ENCODE measurements at places on chromosomes 2 and 18.

GRCh38 chr18:6885006-6885481 lies 155.5 kb downstream of the ARHGAP28 start:
- DNase-seq, result no peak

- DNase-seq, result no peak
These were observed 85.9 kb downstream of the APOB start for GRCh38 chr2:20957788-20958525.

DNA sequence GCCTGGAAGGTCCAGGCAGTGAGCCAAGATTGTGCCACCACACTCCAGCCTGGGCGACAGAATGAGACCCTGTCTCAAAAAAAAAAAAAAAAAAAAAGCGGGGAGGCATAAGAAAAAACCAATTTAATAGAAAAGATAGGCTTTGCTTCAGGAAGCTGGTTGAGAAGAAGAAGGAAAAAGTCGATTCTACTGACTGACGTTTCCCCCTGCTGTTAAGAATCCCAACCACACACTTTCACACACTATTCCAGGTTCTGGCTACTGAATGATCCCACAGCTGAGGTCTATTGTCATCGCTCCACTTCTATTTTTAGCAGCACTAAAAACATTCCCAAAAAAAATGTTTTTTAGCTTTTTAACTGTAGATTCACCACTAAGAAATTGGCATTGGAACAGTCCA lies 6.7 kb upstream of the CHCHD5 start:
- DNase-seq, result no peak

- DNase-seq, result no peak
These were observed 25.3 kb upstream of the MFSD6 start for GRCh38 chr2:190382851-190383250.

DNA sequence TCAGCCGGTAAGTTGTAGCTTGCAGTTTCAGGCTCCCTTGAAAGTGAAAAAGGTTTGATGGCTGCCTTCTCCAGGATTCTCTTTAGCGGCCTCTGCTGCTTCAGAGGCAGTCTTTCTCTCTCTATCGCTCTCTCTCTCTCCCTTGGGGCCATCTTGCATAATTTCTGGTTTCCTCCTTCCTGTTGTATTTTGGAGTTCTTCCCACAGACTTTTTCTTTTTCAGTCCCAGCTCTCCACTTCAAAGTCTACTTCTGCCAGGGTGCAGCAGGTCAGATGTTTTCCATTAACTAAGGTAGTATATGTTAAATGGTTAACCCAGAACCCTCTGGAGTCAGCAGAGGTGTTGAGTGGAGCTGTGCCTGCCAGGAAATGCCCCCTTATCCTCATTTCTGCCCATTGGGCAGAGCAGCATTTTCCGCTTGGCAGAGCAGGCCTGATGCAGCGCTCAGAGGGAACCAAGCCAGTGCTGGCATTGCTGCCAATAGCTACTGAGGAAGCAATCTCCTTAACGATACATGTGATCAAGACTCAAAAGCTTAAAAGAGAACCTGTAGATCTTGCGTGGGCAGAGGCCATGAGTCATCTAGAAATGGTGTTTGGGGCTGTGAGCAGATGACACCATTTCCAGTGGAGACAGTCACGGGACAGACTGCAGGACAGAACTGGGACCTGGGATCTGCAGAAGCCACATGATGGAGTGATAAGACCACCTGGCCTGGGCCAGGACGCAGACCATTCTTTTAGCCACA lies 20.8 kb downstream of the DBI start:
- no peak for DNase-seq

GRCh38 chr2:234454433-234454832 lies 42.4 kb downstream of the ARL4C start:
- no peak for DNase-seq

GRCh38 chr2:70062270-70062669 lies 25.0 kb upstream of the PCBP1 start:
- DNase-seq, result no peak

GRCh38 chr2:232892843-232893242 lies 22.8 kb downstream of the SNORC start:
- no peak for DNase-seq

DNA sequence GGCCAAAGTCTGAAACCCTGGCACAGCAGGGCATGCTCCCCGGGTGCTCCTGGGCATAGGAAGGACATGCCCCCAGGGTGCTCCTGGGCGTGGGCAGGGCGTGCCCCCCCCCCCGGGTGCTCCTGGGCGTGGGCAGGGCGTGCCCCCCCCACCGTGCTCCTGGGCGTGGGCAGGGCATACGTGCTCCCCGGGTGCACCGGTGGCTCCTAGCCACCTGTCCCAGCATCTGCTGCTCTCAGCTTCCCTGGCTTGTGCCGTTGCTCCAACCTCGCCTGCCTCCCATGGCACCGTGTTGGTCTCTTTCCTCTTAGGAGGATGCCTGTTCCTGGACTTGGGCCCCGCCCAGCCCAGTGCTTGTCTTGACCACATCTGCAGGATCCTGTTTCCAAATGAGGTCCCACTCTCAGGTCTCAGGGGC lies 95.6 kb upstream of the CTDP1 start:
- no peak for DNase-seq

DNA sequence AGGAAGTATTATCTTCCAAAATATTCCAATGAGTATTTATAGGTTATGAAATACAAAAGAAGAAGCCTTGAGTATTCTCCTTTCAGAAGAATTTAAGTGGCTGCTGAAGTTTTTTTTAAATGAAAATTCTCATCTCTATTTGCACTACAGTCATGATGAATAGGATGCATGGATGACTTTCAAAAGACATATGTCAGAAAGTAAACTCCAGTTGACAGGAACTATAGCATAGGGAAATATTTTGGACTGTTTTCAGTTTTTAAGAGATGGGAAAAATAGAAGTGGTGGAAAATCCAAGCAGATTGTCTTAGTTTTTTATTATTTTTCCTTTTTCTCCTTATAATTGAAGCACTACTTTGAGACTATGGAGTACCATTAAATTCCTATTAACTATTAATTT lies 825.1 kb upstream of the FSHR start:
- no peak for DNase-seq

DNA sequence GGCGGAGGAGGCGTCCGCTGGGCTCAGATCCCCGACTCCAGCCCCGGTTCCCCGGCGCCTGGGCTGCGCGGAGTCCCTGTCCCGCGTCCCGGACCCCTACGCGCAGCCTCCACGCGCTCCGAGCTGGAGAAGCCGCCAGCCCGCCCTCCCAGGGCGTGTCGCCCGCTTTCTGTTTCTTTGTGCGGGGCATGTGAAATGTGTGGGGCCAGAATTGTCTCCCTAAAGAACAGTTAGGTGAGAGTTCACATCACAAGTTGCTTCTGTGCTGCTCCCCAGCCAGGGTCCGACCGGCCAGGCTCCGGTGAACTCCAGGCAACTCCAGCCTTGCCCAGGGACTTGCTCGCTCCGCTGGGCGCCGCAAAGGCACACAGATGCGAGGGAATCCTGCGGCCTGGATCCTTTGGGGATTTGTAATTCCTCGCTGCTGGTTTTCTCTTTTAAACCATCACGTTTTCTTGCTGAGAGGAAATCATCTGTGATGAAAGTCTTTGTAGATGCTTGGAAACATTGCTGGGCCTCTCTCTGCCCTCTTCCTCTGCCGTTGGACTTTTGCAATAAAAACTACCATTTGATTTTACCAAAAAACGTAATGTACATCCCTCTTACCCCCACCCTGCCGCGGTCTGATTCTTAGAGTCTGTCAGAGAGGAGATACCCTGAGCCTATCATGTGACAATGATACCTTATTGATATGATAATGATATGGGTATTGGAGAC lies 631 bp downstream of the GYPC start:
- no peak for DNase-seq

DNA sequence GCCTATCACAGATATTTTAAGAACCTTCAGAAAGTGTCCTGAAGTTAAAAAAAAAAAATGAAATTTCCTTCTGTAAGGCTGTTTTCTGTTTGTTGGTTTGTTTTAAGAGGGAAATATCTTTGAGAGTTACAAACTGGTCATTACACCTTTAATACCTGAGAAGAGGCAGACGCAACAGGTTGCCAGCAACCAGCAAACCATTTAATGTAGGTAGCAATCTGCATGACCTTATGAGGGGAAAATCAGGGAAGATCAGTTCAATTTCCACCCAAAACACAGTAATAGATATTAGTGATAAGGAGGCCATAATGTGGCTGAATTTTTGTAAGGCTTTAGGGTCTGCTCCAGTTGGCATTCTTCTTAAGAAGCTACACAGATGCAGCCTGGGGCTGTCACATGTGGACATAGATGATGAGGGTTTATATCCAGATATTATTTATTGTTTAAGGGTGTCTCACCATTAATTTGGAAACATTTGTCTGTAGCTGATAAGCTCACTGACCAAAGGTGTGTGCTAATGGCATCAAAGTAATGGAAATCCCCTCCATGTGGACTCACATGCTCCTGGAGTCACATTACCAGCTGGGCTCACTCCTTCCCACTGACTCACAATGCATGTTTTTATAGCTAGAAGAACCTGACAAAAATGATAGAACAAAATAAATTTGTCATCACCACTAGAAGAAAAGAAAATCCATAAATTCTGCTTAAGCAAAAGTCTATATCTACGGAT lies 83.5 kb upstream of the DTNA start:
- DNase-seq, result no peak

DNA sequence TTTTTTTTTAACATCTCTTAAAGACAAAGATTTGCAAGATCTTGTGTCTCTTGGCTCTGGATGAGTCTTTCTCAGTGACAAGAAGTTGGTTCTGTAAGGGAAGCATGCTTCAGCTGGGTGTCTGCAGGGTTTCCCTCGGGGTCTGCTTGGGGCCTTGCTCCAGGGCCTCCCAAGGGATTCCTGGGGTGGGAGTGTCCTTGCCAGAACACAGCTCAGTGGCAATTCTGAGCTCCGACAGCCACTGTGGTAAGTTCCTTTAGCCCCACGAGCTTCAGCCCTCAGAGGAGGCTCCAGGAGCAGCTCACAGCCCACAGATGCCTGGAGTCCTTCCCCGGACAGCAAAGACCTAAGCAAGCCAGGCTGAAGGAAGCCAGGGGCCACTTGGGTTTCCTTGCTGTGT lies 52.4 kb downstream of the EMX1 start:
- DNase-seq, result no peak

DNA sequence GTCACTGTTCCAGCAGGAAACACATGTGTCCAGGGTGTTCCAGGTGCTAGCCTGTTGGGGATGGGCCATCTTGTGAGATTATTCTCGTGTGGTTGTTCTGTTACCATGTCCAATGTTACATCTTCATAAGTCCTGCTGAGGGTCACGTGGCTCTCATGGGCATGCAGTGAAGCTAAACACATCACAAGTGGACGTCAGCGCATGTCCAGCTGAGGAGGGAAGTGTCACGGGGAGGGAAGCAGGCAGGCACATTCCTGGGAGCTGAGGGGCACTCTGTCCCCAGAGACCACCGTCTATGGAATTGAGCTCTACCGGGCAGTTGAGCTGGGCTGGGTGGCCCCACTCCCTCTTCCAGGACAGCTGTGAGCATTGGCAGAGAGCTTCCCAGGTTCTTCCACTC lies 155.3 kb upstream of the TWIST2 start:
- DNase-seq, result no peak

DNA sequence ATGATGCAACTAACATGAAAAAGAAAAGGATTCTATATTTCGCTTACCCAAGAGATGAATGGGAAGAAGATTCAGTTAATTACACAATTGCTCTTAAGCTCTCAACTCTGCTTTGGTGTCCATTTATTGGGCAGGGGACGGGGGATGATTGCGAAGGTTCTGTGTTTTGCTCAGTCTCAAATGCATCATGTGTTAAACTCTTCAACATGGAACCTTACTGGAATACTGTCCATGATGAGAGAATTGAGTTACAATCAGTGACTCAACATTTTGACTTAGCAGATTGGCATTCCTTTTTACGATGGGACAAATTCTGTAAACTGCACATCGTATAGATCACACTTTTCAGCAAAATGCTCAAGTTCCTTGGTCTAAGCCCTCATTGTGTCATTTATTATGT lies 135.6 kb downstream of the RBMS1 start:
- no peak for DNase-seq

GRCh38 chr2:20304411-20304810 lies 46.2 kb downstream of the PUM2 start:
- DNase-seq, result no peak

GRCh38 chr2:218988650-218989049 lies 3.7 kb upstream of the FEV start:
- no peak for DNase-seq

DNA sequence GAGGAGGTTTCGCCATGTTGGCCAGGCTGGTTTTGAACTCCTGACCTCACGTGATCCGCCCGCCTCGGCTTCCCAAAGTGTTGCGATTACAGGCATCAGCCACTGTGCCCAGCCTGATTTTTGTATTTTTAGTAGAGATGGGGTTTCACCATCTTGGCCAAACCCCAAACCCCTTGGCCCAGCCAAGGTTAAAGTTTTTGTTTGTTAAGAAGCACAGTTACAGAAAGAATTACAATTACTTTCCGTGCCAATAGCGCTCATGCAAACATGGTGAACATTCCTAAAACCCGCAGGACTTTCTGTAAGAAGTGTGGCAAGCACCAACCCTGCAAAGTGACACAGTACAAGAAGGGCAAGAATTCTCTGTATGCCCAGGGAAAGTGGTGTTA lies 26.1 kb downstream of the ITSN2 start:
- DNase-seq, result no peak

- no peak for DNase-seq
These were observed 55.9 kb upstream of the KIF5C start for GRCh38 chr2:148819019-148819585.

- no peak for DNase-seq
These were observed 13.5 kb downstream of the LTBP1 start for GRCh38 chr2:32960238-32960637.

GRCh38 chr18:35703043-35703688 lies 121.6 kb downstream of the GALNT1 start:
- no peak for DNase-seq

DNA sequence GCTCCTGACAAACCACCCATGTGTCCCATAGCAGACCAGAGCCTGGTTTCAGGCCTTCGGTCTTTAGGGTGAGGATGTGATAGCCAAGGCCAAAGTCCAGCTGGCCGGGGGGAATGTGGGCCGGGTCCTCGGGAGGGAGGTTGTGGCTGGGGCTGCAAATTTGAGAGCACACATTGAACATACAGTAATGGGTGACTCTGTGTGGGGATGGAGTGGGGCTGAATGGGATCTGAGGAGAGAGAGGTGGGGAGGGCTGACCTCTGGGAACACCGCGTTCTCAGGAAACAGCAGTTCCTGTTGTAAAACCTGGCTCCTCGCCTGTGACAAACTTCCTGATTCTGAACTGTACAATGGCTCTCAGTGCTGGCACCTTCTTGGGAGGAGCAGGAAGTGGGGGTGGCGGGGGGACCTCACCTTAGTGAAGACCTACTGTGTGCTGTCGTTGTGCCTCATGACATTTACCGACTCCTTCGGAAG lies 48.8 kb downstream of the MCFD2 start:
- DNase-seq, result no peak

DNA sequence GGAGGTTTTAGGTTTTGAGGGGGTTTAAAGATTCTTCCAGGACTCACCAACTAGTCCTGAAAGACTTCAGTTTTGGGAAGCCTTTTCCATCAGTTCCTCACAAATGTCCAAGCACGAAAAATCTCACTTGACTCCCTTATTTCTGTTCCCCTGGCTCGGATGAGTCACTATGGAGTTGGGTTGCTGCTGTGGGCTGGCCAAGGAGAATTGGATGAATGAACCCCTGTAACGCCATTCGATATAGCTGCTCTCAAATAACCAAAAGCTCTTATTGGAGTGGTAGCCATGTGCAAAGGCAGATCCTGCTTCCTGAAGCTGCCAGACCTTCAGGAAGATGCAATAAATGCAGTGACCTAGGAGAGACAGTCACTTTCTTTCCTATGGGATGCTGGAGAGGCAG lies 417.0 kb downstream of the ZNF521 start:
- no peak for DNase-seq

All from stimulated activated CD8-positive, alpha-beta memory T cell treated with anti-CD3 and anti-CD28 coated beads, Interleukin-12 subunit alpha, Interleukin-12 subunit beta, amount 100 ng/mL, for 1 hour (primary cell).